B cell (primary cell): ENCODE measurements at places on chromosomes 1 and 21.

- no peak for DNase-seq
Measured at GRCh38 chr1:98887507-98887906, 117.2 kb downstream of the PLPPR5 start.

DNA sequence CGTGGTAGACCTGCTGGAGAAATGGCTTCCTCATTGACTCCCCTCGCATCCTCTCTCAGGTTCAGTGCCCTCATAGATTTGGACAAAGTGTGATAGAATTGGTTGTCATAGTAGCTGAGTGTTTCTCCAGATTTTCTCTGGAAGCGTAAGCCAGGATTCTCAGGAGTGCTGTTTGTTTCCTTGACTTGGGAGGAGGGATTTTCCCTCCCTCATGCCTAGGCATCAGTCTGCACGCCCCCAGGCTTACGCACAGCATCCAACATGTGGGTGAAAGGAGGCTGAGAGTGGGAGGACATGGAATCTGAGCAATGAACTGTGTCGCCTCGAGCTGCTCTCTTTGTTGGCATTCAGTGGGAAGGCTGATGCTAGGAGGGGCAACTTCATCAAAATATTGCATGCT lies 503.5 kb downstream of the LTN1 start:
- no peak for DNase-seq

DNA sequence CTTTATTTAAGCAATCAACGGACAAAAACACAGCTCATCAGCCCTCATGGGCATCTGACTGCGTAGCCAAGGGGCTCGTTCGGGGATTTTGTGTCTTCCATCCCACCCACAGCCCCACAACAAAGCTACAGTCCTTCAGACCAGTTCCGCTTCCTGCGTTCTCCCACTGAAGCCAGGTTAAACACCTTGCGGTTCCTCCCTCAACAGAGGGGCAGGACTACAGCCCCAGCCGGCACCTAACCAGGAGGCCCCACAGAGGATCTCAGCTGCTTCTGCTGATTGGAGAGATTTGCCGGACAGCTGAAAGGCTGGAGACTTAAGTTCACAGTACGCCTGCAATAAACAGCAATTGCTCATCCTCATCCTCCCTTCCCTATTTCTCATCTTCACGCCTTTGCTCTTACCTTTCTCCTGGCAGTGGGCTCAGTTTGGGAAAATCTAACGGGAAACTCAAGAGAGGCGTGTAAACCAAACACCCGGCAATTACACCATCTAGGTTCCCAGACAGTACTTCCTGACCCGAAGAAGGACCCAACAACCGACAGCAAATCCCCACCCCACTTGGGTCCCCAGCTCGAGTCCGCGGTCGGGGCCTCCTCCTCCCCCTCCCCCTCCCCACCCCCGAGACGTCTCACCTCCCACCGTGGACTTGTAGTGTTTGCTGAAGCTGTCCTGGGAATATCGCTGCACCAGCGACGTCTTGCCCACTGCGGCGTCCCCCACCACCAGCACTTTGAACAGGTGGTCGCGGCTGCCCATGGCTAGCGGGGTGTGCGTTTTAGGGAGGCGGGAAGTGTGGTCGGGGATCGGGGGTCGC lies 876 bp downstream of the RAB29 start:
- DNase-seq = peak; percentile 58

- no peak for DNase-seq
Measured at GRCh38 chr1:3660704-3661103, 8.4 kb downstream of the TP73 start.

GRCh38 chr21:14630556-14631069 lies 84.5 kb upstream of the SAMSN1 start:
- DNase-seq = no peak

GRCh38 chr1:47724432-47724999 lies 272.7 kb downstream of the TRABD2B start:
- no peak for DNase-seq

GRCh38 chr21:27953340-27954045 lies 986.6 kb upstream of the ADAMTS5 start:
- no peak for DNase-seq

DNA sequence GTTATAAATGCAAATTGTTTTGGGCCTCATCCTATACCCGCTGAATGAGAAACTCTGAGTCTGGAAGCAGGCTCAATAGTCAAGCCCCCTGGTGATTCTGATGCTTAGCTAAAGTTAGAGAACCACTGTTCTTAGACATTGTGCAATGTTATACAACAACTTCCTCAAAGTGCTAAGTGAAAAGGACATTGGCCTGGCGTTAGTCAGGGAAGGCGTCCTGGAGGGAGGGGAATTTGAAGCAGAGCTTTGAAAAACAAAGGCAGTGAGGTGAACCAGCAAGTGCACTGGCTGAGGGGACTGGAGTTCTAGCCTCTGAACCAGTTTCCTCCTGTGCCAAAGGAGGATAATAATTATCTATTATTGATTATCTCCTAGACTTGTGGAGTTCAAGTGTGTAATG lies 5.1 kb downstream of the CD1D start:
- DNase-seq = no peak

DNA sequence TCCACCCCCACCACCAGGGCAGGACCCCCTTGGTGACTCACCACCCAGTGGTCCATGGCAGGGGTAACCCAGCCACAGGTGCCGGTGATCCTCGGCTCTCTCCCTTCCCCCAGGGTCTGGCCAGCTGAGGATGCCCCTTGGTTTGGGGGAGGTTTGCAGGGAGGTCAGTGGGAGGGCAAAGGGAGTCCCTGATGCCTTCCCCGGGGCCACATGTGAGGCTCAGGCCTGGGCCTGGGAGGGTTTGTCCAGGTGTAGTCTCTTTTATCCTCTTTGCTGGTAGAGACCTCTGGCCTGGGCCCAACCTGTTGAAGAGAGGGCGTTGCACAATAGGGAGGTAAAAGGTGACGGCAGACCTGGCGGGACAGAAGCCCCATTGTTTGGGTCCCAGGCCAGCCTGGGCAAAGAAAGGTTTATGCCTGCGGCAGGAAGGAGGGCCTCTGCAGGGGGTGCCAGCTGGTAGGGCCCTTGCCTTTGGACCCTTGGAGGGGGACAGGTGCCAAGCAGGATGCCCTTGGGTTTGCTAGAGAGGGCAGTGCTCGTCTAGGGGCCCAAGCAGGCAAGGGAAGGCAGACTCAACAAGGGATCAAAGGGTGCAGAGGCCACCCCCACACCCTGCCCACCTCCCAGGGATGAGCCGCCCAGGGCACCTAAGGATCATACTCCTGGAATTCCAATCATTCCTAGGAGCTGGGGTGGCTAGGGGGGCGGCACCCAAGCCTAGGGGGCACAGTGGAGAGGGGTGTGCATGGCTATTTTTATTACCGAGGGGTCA lies 760 bp upstream of the TINAGL1 start:
- DNase-seq = no peak

- peak; percentile 18 for DNase-seq
Measured at GRCh38 chr1:200036619-200037270, 9.2 kb downstream of the NR5A2 start.

- DNase-seq = no peak
Measured at GRCh38 chr1:162538815-162539431, 22.6 kb upstream of the UAP1 start.

DNA sequence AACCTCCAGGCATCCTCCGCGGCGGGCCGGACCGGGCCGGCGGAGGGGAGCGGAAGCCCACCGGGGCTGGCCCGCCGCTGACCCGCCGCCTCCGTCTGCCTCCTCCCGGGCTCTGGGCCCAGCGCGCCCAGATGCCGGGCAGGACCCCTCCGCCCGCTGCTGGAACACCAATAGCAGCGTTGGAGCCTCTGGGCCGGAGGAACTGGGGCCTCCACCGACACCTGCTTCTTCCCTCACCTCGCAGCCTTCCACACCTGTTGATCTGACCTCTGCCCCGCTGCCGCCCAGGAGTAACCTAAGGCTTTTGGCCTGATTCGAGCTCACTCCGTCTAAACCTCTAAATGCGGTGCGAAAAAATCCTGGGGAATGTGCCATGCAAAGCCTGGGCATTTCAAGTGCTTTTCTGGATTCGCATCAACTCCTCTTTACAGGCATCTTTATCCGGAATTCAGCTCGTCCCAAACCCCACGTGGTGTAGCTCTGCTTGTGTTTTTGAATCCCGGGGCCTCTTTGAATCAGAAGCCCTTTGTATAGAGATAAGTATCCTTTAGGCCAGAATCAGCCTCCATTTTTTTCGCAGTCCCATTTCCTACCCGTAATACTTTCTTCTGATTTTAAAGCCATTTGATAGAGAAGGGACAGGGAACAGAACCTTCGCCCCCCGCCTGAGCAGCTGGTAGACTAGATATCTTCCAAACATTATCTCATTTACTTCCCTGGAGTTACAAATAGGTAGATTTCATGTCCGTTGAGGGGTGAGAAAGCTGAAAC lies 680 bp upstream of the CNN3 start:
- DNase-seq = no peak

DNA sequence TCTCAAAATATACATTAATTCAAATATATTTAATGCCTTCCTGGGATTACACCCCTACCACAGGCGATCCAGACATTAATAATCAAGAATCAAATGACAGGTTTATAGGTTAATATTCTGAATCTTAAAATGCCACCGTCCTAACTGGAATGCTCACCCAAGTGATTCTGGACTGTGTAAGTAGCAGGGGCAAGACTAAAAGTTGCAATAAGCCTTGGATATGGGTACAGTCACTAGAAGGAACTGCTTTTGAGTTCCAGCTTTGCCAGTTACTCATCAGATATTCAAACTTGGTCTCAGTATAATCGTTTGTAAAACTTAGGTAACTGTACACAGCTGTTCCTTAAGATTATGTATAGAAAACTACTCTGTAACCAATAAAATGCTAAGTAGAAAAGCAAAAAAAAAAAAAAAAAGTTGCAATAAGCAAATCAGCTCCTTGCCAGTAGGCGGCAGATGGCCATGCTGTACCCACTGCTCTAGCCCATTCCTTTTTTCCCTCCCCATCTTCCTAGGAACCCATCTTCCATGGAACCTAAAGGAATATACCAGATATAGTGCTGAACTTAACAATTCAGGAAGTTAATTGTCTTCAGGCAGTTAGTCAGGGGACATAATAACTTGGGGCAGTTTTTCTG lies 10.5 kb downstream of the RO60 start:
- DNase-seq = no peak

DNA sequence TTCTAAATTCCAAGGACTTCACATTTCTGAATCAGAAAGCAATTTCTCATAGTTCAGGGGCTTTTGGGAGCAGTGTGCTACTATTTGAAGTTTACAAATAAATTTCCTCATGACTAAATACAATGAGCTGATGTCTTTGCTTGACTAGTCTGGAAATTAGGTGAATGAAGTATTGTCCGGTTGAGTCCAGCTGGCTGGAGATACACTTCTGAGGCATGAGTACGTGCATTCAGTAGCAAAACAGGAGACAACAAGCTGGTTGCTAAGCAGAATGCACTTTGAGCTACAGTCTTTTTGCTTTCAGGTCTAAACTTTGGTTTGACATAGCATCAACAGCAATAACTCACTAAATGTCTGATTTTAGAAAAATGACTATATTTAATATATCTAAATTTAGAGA lies 27.1 kb downstream of the ZNHIT6 start:
- DNase-seq = no peak

DNA sequence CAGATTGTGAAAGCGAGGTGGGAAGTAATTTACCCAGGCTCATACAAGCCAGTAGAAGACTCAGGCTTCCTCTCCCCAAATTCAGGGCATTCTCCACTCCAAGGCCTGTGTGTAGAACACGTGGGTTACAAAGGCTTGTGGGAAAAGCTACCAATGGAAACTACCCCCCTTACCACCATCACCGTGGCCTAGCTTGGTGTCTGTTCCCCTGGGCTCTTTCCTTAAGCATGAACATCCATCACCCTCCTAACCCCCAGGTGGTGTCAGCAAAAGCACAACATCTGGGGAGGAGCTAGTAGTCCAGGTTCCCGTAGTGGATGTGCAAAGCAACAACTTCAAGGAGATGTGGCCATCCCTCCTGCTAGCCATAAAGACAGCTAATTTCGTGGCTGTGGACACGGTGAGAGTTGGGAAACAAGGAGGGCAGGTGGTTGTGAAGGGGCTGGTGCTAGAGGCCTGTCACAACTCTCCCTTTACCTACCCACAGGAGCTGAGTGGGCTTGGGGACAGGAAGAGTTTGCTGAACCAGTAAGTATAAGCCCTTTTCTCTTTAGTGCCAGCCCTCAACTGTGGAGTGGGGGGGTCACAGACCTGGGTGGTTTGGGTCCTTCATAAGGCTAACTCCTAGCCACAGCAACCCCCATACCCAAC lies 701 bp upstream of the MUTYH start:
- peak; percentile 43 for DNase-seq

DNA sequence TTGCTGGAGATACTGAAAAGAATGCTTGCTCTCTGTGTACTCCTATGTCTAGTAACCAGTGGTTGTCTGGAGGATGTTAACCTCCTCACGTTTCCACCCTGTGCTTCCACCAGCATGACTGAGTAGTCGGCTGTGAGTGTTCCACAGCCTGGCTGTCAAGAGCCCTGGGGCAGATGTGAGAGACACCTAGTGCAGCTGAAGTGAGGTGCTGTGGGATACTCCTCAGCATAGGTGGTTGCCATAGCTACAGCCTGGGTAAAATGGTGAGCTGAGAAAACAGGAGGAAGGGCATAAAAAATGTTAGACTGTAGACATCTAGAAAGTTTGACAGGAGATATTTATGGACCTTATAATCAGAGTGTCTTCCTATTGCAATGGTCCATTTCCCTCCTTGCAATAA lies 15.8 kb downstream of the IVL start:
- no peak for DNase-seq

GRCh38 chr1:226624526-226624925 lies 76.0 kb downstream of the STUM start:
- no peak for DNase-seq

DNA sequence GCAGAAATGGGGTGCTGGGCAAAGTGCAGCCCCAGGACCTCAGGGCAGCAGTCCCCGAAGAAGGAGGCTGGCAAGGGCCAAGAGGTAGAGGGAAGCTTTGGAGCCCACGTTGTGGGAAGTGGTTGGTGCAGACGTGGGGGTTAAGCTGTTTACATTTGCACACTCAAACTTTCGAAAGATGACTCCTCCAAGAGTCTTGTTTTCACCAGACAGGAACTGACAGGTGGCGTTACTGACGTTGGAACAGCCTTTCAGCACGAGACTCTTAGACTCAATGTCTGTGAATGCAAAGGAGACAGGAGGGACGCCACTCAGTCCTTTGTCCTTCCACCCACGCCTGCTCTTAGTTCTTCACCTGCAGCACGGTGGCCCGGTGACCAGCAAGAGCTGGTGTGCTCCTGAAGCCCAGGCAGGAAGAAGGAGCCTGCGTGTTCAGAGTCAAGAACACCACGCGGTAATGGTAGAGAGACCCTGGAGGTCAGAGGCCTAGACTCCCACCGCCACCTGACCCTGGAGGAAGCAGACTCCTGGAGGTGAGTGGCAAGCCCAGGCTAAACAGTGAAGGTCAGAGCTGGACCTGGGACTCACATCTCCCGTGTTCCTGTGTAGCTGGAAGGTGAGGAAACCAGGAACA lies 15.9 kb downstream of the LYPD8 start:
- DNase-seq = no peak

- DNase-seq = peak; percentile 66
Measured at GRCh38 chr1:54810153-54810942, 9.2 kb upstream of the TTC22 start.
